Stimulated activated CD4-positive, alpha-beta T cell treated with anti-CD3 and anti-CD28 coated beads, Interleukin-4, amount 100 ng/mL, for 4 hours (primary cell): ENCODE measurements at places on chromosomes 16 and 17.

- no peak for DNase-seq
Measured at GRCh38 chr17:51640108-51640622, 379.8 kb downstream of the UTP18 start.

DNA sequence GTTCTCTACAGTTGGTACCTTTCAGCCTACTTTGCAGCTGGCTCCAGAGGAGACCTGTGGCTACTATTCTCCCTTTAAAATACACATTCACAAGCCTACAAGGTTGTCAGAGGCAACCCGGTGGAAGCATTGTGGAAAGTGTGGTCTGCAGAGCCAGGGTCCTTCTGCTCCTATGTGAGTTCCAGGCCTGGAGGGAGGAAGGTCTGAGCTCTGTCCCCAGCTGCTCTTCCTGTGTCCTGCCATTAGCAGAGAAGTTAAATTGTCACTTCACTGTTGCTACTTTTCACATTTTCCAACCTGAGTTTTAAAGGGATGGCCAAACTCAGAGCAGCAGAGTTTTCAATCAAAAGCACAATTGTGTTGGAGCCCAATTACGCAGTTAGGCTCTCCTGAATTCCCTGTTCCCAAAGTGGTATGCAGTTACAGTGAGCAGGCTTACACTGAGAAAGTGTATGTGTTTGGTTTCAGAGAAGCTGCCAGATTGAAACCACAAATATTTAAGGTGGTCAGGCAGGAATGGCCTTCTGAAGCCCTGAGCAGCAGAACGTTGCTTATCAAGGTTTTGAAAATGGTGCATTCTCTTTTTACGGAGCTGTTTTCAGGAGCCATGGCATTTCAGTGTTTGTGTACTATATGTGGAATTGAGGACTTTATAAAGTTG is 25.0 kb downstream of the MAP3K3 start:
- DNase-seq = no peak

- no peak for DNase-seq
Measured at GRCh38 chr16:81526199-81526598, 81.6 kb downstream of the CMIP start.

GRCh38 chr17:4733073-4733531 is 1.9 kb downstream of the MED11 start:
- DNase-seq = no peak

DNA sequence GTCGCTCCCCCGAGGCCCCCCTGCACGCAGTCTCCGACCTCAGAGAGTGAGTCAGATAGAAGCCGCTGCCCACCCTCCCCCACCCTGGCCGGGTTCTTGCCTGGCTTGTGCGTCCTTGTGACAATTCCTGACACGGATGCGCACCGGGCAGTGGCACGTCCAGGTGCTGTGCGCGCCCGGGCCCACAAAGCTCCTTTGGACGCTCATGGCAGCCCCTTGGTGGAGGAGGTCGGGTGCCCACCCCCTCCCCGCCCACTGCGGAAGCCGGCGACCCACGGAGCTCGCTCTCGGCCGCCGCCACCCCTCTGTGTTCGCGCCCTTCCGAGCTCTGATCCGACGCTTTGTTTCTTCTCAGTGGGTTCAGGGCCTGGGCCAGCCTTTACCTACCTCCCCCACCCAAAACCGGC is 662 bp upstream of the TUBB3 start:
- DNase-seq = no peak

- no peak for DNase-seq
Measured at GRCh38 chr16:740459-740763, 386 bp downstream of the CIAO3 start.

GRCh38 chr17:28133562-28133970 is 91.1 kb downstream of the NLK start:
- DNase-seq = no peak

- no peak for DNase-seq
Measured at GRCh38 chr16:4522051-4522581, 16.5 kb downstream of the CDIP1 start.

GRCh38 chr17:82411396-82412053 is 6.6 kb upstream of the HEXD start:
- DNase-seq = no peak

DNA sequence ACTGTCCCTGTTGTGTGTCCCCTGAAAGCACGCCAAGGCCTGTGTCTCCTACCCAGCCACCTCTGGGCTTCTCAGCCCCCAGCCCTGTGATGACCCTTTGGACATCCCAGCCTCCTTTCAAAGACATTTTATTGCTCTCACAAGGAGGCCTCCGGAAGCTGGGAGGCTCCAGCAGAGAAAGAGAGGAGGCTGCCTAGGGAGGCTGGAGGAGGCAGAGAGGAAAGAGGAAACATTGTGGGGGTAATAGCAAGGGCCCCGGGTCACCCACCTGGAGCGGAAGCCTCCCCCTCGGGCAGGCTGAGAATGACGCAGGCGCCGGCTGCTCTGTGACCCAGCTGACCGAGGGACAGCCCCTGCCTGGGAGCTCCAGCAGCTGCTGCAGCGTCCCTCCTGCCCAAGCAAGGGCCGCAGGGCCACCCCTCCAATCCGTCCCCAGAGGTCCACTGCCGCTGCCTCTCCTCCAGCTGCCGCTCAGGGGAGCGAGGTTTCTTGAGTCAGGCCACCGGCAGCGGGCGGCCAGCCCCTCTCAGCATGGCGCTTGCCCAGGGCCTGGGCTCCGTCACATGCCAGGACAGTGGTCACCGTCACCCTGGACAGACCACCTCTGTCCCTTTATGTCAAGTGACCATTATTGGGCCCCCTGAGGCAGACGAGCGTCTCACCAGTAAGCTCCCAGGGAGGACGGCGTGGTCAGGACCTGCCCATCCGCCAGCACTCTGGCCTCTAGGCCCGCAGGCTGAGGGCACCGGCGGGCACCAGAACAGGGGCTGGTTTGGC is 29.3 kb downstream of the ACTG1 start:
- no peak for DNase-seq

DNA sequence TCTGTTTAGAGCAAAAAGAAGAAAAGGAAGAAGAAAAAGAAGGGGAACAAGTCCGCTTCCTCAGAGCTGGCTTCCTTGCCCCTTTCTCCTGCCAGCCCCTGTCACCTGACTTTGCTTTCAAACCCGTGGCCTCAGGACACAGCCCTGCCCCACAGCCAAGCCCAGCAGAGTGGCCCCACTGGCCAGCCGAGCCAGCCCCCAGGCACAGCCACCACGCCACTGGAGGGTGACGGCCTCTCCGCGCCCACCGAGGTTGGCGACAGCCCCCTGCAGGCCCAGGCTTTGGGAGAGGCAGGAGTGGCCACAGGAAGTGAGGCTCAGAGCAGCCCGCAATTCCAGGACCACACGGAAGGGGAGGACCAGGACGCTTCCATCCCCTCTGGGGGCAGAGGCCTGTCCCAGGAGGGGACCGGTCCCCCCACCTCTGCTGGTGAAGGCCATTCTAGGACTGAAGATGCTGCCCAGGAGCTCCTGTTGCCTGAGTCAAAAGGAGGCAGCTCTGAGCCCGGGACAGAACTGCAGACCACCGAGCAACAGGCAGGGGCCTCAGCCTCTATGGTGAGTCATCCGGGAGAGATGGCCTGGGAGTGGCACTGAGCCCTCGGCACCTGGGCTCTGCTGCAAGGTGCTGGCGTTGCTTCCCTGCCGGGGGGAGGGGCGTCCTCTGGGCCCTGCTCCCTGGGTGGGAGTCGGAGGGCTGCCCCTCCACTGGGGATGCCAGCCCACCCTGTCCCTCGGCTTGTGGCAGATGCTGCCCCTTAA is 27.3 kb downstream of the RNF213 start:
- no peak for DNase-seq
